ENCODE measurements at places on chromosomes 7 and 10.
A peak's percentile ranks its signal among the peaks of the same experiment; 100 is the strongest.

DNA sequence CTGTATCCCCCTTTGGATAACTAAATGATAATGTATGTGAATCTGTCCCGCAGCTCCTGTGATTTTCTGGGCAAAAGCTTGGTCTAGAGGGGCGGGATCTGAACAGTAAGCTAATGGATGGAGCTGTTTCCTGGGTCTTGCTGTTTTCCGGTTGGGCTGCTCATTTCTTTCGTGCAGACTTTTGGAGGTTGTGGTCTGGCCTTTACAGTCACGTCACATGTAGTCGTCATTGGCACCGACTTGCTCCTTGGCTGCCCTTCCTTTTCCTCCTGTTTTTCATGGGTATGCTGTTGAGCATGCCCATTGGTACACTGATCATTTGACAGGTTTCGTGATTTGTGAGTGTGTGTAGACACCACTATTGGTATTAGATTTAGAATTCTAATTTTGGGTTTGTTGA lies 2.0 kb downstream of the FBH1 start:
- no peak for DNase-seq

DNA sequence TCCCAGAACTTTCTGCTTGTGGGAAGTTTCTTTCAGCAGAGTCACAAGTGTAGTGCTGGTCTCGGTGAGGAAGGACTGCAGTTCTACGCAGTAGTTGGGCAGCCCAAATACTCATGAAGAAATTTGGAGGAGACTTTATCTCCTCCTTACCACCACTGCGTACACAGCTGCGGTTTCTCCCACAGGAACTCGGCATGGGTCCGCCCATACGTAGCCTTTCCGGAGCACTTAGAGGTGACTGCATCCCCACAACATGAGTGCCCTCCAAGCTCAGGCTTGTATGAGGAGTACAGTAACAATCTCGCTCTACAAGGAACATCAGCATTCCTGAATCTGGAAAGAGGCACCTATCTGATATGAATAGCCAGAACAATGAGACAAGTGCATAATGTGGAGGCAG lies 549.2 kb upstream of the SEMA3D start:
- DNase-seq: no peak

DNA sequence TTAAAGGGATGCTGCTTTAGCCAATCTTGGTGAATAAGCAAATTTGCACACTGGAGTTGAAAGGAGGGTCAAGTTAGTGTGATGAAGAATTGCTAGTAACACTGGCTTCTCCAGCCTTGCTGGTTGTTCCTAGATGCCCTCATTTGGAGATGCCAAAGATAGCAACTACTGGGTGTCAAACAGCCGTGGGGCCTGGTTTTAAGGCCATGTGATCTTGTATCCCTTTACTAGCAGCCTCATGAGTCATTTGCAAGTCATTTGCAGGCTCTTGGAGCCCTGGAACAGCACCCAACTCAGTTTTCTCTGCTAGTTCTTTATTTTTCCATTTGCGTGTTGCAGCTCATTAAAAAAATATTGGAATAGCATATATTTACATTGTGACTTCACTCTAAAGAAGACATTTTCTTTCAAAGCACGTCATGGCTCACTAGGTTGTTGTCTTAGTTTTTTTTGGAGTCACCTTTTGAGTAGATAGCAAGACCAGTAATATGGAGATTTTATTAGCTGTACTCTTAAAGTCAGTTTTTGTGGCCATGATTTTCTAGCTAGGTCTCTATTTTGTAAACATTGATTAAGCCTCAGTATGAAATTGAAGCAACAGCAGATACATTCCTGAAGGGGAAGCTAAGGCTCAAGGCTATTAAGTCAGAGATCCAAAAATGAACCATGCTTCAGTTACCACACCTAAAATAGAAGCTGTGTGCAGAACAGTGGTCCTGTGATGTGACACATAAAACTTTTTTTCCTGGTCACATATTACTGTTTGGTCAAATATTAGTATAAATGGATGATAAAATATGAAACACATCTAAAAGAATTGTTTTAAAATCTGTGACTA lies 1.3 kb downstream of the LSMEM1 start:
- DNase-seq: peak; percentile 86

- no peak for DNase-seq
Measured at GRCh38 chr7:140688341-140688740, 8.2 kb upstream of the NDUFB2 start.

- DNase-seq: no peak
Measured at GRCh38 chr10:117130346-117130745, 7.7 kb downstream of the VAX1 start.

- no peak for DNase-seq
Measured at GRCh38 chr10:121796342-121796741, 131.5 kb downstream of the ATE1 start.
